ENCODE measurements at places on chromosomes 12 and 14.

GRCh38 chr12:77678621-77679020 is 152.1 kb upstream of the NAV3 start:
- DNase-seq, result no peak

DNA sequence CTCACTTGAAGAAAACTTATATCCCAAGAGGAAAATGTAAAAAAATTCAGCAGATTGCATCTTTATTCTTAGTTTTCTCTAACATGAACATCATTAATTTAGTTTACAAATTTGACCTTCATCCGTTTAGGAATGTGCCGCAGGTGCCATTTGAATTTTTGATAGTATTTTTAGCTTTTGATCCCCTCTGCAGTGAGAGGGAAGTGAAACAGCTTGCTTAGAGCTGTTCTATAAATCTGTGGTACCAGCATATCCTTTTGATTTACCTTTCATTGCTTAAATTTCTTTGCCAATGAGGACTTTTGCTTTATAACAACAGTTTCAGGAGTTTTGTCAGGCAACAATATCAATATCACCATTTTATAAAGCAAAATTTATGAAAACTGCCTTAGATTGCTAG is 32.7 kb downstream of the DUSP6 start:
- no peak for DNase-seq

DNA sequence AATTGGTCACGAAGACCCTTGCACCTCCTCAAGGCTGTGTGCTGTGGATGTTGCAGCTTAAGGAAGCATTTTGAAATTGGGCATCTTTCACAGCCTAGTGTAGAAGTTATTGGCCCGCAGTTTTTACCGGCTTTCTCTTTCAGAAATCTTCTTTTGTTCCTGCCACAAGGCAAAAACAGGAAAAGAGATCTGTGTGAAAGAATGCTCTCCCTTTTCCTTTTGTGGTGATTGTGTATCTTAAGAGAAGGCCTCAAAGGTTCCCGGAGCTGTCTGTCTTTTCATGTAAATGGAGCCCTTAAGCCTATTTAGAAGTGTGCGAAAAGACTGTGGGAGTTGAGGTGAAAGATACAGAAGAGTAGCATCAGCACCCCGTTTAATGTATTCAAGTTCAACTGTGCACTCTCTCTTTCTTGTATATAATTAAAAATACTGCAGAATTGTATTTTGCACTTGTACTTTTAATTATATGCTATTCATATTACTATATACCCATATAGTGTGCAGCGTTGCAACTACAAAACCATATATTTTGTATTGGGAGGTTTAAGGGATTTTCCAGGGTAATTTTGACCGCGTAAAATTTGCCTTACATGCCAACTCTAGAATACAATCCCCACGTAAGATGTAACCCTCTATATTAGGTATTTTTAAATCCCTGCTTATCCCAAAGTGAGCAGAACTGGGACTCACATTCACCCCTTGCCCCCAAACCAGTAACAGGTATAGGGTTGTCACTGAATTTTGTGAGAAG is 441.7 kb downstream of the RAD51B start:
- DNase-seq, result no peak

GRCh38 chr14:31286456-31287293 is 79.1 kb upstream of the HECTD1 start:
- no peak for DNase-seq

DNA sequence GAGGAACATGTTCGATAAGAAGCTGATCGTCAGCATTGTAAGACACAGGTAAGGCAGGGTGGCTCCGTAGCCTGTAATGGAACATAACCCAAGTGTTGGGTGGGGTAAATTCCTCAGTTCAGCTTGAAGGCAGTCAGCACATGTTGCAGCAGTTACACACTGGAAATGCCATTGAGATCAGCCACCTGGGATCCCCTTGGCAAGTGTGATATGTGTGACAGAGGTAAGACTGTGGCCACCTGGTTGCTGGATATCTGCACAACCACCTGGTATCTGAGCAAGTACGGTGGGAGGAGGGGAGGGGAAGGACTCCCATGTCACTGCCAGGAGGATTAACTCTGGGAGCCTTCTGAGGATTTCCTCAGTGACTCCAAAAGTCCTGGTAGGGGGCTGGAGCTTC is 158.0 kb upstream of the CAND1 start:
- DNase-seq, result no peak

DNA sequence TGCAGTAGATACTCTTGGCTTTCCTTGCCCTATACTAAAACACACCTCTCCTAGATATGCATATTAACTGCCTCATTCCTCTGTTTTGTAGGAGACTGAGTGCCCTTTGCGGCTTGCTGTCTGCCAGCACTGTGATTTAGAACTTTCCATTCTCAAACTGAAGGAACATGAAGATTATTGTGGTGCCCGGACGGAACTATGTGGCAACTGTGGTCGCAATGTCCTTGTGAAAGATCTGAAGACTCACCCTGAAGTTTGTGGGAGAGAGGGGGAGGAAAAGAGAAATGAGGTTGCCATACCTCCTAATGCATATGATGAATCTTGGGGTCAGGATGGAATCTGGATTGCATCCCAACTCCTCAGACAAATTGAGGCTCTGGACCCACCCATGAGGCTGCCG is 15.4 kb downstream of the TRAFD1 start:
- no peak for DNase-seq

- no peak for DNase-seq
Observed at GRCh38 chr12:50013361-50014147, 11.7 kb downstream of the RACGAP1 start.

DNA sequence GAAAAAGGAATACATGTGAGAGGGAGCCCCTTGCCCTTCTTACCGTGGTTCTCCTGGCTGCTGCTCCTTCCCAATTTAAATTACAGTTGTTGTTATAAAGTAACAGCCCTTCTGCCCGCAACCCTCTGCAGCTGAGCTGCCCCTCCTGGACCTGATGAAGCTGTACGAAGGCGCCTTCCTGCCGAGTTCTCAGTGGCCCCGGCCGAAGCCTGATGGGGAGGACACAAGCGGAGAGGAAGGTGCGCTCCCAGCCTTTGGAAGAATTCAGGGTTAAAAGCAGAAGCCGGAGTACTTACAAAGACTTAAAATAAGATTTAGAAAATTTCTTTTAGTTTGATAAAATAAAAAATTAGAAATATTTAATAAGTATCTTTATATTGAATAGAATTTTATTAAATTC is 55.2 kb downstream of the EP400 start:
- no peak for DNase-seq

GRCh38 chr14:32559590-32559989 is 230.5 kb downstream of the AKAP6 start:
- no peak for DNase-seq

Data from GM12864 (cell line).